ENCODE measurements at places on chromosomes 3 and 15. TPM values are rescaled to one million over a fixed set of nuclear protein-coding genes. Genes with fewer than 3 reads are reported as not detected.

Gene CLRN1
- 0.93 TPM for total RNA-seq

Gene GAP43
- total RNA-seq, result 22.7 TPM

Gene C3orf85
- total RNA-seq, result not detected

Gene KLHDC8B
- total RNA-seq, result 15.0 TPM

Gene DUOXA1
- not detected for total RNA-seq

Gene ADAMTS7
- total RNA-seq, result 52.7 TPM
